ENCODE measurements at places on chromosomes 3 and 15.

DNA sequence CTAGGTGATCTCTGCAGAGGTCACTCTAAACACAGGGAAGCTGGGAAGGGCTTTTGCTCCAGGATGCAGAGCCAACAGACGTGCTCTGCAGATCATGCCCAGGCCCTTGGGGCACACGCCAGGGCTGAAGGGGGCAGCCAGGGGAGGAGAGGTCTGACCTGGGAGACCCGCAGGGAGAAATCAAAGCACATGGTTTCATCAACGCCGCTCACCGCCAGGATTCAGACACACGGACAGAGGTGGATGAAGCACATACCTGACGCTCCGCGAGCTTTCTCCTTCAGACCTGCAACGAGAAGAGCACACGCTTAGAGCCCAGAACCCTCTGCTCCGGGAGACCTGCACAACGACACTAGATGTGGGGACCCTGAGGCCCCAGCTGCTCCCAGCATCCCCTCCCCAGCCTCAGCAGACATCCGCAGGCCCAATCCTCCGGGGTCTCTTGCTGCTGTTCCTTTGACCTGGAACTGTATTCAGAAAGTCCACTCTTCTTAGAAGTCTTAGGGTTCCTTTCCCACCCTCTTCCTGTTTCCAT is 90.7 kb upstream of the IQSEC1 start:
- DNase-seq = no peak

DNA sequence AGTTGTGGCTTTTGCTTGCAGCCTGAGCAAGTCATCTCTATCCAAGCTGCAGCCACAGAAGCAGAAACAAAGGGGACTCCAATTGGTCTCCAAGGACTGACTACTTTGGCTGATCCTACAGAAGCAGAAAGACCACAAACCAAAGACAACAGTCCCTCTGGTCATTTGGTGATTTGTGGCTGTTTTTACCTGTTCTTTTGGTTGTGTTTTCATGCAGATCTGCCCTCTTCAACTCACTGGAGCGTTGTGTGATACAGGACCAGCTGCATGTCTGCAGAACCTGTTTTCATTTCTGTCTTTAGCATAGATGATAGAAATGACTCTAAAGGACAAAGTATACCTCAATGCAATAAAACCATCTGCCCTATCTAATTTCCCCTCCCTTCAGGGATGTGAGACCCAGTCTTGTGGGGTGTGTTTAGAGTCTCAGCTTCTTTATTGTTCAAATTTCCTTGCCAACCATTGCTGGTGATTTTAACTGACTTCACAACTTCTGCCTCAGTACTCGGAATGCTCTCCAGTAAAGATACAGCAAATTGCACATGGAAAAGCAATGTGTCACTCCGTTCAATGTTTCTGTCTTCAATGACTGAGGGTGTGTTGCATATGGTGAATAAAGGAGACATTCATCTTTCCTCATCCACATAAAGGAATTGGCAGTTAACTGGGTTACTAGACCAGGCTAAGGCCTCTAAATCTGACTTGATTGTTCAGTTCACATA is 48.9 kb upstream of the SLC7A14 start:
- DNase-seq = no peak

DNA sequence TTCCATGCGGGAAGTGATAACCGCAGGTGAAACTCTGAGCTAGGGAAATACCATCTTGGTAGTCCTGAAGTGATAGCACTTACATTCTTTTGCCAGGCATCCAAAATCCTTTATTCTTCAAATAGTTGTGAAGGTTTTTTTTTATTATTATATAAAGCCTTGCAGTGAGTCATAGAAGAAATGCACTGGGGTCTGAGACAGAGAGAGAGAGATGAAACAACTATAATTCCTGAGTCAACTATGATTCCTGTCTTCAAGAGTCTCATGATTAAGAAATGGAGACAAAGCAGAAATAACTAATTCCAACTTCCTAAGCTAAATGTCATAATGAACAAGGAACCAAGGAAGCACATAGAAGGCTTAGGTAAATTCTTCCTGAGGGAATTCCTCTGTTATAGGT is 495.6 kb downstream of the LPP start:
- no peak for DNase-seq

DNA sequence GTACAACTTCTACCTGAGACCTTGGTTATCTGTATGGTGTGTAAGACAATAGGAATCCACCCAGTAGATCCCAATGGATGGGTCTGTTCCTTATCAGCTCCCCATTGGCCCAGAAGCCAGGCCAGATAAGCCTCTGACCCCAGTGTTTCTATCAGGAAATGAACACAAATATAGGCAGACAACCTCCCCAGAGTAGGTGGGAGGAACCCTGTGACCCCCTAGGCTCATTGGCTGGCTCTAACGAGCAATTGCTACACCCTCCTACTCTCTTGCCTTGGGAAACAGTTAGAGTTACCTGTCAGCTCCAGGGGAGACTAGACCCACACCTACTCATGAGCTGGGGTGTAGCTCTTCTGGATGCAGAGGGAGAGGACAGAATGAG is 299.9 kb downstream of the UACA start:
- DNase-seq = no peak

Data from Daoy (cell line).